CD4-positive, alpha-beta T cell treated with Interleukin-10 for 1 hour (primary cell): ENCODE measurements at places on chromosomes 1 and 21.

- DNase-seq = no peak
Observed at GRCh38 chr1:245679821-245680780, 525.3 kb downstream of the KIF26B start.

DNA sequence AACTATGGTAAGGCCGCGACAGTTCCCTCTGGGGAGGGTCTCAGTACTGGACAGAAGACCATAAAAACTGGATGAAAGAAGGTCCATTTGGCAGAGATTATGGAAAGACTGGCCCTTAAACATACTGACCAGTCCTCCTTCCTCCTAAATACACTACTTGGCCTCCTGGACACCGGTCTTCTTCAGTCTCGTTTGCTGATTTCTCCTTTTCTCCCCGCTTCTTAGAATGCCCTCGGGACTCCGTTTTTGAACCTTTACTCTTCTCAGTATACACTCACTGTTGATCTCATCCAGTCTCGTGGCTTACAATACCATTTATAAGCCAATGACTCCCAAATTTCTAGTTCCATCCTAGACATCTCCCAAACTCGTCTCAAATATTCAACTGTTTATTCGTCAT is 694 bp upstream of the MRPL9 start:
- no peak for DNase-seq

GRCh38 chr1:157081707-157082106 is 17.9 kb downstream of the ETV3L start:
- no peak for DNase-seq

DNA sequence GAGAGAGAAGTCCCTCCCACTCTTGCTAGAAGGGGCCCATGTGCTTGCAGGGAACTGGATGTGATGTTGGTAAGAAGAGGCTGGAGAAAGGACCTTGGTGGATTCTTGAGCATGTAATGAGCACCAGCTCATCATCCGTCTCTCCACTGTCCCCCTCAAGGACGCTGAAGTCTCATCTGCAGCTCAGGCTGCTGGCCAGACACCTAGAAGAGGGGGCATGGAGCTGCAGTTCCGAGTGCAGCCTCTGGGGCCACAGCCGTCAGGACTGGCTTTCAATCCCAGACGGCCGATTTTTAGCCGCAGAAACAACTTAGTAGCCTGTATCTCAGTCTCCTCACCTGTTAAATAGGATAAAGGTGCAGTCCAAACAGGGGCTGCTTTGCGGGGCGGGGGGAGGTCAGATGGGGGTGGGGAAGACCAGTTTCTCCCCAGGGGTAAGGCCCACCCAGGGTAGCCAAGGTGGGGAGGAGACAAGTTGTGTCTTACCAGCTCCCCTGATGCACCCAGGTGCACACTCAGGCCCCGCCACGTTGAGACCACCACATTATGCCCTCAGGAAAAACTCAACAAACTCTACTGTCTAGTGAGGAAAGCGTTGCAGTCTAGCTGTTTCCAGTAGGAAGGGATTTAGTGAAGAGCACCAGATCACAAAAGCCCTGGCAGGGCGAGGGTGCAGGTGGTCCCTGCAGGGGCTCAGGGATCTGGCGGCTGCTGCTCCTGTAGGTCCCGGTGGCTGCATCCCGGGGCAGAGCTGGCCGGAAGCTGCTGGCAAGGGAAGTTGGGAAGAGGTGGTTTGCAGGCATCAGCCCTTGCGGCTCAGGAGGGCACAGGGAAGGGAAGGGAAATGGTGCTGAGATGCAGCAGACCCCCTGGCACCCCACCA is 29.5 kb downstream of the LDLRAP1 start:
- DNase-seq = peak; percentile 49

- no peak for DNase-seq
Observed at GRCh38 chr21:45895778-45896370, 85.7 kb upstream of the COL6A1 start.

DNA sequence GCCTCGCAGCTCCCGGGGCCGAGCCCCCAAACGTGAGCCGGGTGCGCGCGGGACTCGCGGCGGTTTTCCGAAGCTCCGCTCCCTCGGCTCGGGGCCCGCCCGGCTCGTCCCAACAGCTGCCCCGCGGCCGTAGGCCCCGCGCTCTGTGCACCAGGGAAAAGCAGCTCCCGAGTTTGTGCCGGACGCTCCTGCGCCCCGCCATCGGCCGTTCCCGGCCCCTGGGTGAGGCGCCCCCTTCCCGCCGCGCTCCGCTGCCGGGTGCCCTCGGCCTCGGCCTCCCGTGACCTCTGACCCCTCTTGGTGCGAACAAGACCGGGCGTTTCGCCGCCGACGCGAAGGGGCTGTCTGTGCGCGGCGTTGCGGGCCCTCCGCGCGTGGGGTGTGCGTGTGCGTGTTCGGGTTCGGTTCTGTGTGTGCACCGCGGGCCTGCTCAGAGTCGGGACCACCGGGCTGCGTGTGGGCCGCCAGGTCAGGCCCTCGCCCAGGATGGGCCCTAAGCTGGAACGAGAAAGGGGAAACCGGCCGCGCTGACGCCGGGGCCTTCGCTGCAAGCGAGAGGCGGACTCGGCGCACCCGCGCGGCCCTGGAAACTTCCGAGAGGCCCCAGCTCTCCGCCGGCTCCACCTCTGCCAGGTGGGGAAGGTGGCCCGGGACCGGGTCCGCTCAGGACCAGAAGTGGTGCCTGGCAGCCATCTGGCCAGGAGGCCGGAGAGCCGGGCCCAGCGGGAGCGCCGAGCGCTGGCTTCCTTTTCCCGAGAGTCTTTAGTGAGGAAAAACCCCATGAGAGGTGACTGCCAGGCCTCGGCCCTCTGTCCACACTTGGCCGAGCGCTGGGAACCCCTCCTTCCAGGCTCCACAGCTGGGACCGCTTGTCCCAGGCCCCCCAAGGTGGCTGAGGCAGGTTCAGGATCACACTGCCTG is 1.9 kb downstream of the PRDM16 start:
- DNase-seq = no peak
